ENCODE measurements at places on chromosomes 3 and 15.
A peak's percentile ranks its signal among the peaks of the same experiment; 100 is the strongest.

DNA sequence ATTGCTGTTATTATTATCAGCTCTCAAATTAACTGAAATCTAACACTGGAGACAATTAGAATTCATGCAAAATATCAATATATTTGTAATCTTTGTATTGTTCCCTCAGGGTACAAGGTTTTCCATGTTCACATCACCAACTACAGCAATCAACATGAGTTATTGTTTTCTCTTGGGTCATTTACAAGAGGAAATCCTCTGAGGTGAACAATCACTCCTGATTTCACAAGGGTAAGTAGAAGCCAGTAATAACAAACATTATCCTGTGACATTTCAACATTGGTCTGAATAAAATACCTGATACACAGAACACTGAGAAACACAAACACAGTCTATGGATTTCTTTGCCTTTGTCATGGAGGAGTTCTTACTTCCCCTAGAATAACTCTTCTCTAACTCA lies 174.0 kb downstream of the SUCNR1 start:
- peak; percentile 43 for DNase-seq

DNA sequence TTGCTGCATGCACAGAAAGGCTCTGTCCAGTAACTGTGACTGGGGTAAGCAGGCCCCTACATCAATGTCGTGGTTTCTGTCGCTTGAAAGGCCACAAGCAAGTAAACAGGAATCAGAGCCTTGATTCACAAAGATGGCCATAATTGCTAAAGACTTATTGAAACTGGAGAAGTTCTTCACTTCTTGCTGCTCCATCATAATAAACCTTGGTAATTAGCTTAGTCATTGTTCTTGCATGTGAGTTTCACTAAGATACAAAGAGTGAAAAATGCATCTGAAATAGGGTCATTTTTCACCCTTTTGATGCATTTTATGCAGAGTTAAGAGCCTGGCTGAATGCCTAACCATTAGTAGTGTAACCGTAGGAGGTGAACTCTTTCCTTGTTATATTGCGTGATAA lies 3.2 kb downstream of the SEMA6D start:
- DNase-seq = no peak

DNA sequence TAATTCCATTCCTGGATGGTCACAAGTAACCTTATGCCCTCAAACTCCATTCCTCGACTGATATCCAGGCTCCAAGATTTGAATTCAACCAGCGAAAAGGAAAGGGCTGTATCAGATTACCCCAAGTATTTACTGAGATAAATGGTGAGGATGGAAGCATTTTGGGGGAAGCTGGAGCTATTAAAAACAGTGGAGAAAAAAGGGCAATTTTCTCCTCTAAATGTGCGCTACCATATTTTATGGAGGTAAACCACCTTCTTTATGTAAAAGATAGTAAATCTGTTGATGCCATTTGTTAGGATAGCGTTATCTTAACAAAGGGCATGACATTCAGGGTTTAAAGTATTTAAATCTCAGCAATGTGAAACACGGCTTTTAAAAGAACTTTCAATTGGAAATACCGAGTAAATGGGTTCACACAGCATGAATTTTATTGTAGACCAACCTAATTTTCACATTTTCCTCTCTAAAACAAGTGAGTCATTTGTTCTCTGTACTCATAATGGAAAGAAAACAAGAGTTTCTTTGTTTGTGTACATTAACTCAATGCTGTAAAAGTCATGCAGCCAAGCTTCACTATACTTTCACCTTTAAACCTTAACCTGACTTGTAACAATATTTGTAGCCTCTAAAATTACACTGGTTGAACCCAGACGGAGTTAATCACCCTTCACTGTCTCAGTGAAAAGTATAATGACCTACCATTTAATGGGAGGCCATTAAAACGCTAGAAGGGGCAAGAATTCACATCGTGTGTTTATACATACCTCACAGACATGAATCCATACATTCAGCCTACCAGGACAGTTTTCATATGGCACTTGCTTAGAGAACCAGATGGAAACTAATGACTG lies 773.4 kb downstream of the ROBO1 start:
- no peak for DNase-seq

DNA sequence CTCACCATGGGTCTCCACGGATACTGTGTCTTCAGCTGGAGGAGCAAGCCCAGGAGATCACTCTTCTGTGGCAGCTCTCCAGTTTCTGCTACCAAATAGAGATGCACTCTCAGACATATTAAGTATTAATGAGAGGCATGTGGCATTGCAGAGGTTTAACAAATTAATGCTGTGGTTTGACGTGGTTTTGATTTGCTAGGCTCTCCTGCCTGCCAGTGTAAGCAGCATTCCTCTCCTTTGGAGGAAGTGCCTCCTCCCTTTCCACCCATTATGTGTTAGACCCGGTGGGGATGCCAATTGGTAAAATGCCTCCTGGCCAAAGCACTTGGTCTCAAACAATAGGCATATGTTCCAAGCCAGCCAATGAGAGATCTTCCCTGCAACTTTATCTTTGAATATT lies 124.8 kb downstream of the MYLK start:
- DNase-seq = no peak

DNA sequence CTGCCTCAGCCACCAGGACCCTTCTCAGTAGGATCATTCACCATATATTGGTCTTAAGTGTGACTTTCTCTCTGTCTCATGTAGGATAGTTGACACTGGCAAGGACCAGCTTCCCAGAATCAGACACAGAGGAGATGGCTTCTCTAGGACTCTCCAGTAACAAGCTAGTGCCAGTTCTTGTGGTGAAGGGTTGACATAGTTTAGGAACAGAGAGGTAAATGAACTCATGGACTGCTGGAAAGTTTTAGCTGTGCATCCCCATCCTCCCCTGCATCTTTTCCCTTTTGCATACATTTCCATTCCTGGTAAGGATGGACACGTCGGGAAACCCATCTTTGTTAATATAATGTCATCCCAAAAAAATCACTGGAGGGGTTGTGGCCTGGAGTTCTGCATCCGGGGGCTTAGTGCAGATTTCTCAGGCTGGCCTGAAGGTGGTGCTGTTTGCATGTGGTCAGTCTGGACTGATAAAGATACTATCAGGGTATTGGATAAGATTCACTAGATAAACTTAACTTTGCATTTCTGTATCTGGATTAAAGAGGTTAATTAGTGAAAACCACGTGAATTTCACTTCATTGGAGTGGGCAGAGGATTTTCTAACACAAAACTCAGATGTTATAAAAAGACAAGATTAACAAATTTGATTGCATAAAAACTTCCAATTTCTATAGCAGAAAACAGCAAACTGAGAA lies 110.8 kb downstream of the TBC1D2B start:
- peak; percentile 54 for DNase-seq

GRCh38 chr15:64630396-64631107 lies 144.8 kb downstream of the RBPMS2 start:
- no peak for DNase-seq

GRCh38 chr3:9129365-9129764 lies 120.1 kb downstream of the SRGAP3 start:
- no peak for DNase-seq

Measured in HCEC 1CT (cell line).